ENCODE measurements at places on chromosomes 4 and X.

GRCh38 chr4:145808021-145808650 lies 128.2 kb downstream of the C4orf51 start:
- DNase-seq, result no peak
- H3K4me1 ChIP-seq, result peaks cover 20% of the 10 kb centered on the region
- H3K36me3 ChIP-seq, result no peaks in the 10 kb centered on the region
- H3K4me3 ChIP-seq, result no peak overlapping the region

DNA sequence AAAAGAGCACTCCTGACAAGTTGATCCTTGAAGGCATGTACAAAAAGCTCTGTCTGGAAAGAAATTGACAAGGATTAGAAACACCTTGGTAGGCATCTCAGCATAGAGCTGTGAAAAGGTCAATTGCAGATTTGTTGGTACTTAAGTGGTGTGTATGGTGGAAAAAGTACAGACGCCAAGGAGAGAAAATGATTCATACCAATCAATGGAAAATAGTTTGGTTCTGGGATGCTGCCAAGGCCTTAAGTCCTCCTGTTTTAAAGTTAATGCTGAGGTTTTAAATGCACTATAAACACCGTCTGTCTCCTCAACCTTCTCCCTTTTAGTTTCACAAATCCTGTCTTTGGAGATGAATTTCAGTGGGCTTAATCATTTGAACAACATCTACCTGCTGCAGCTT lies 524.1 kb downstream of the IL15 start:
- DNase-seq, result no peak
- no peaks in the 10 kb centered on the region for H3K4me1 ChIP-seq
- no peak overlapping the region for H3K4me3 ChIP-seq
- H3K36me3 ChIP-seq, result no peaks in the 10 kb centered on the region
- no peaks in the 10 kb centered on the region for H3K27me3 ChIP-seq

- H3K4me3 ChIP-seq, result no peak overlapping the region
- H3K27me3 ChIP-seq, result no peaks in the 10 kb centered on the region
- H3K36me3 ChIP-seq, result no peaks in the 10 kb centered on the region
Measured at GRCh38 chr4:139791681-139792080, 126.1 kb downstream of the MGST2 start.

DNA sequence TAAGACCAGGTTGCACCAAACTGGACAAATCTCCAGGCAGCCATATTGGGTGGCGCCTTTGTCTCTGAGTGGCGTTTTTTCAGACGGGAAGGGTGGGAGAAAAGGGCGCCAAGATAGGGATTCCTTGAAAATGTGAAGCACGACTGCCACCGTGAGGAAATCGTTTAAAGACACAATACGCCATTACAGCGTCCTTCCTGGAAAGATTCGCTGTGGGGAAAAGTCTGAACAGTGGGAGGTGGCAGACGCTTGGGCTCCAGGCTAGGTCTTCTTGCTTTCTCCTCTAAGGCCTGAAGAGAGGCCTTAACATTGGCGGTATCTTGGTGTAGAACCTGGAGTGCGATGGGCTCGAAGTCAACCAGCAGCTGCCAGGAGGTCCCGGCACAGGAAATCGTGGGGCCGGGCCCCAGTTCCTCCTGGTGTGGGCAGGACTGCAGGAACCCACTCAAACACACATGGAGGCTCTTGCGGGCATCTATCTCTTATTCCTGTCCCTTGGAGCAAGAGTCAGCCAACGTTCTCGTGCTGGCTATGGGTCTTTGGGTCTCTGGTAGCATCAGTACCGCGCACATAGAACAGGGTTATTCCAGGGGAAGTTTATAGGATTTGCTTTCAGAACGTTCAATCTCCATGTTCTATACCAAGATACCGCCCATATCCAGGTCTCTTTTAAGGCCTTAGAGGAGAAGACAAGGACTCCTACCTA lies 208.8 kb downstream of the OR13H1 start:
- no peaks in the 10 kb centered on the region for H3K36me3 ChIP-seq
- no peak for DNase-seq
- no peak overlapping the region for H3K27ac ChIP-seq
- H3K4me1 ChIP-seq, result no peaks in the 10 kb centered on the region

GRCh38 chrX:3262901-3263300 lies 83.6 kb downstream of the MXRA5 start:
- no peak overlapping the region for H3K4me3 ChIP-seq
- H3K36me3 ChIP-seq, result no peaks in the 10 kb centered on the region
- DNase-seq, result no peak
- H3K4me1 ChIP-seq, result no peaks in the 10 kb centered on the region

- H3K36me3 ChIP-seq, result no peaks in the 10 kb centered on the region
- no peaks in the 10 kb centered on the region for H3K27me3 ChIP-seq
- H3K4me1 ChIP-seq, result no peaks in the 10 kb centered on the region
- no peak for DNase-seq
- H3K27ac ChIP-seq, result no peak overlapping the region
Measured at GRCh38 chr4:148004228-148004857, 272.5 kb downstream of the ARHGAP10 start.

DNA sequence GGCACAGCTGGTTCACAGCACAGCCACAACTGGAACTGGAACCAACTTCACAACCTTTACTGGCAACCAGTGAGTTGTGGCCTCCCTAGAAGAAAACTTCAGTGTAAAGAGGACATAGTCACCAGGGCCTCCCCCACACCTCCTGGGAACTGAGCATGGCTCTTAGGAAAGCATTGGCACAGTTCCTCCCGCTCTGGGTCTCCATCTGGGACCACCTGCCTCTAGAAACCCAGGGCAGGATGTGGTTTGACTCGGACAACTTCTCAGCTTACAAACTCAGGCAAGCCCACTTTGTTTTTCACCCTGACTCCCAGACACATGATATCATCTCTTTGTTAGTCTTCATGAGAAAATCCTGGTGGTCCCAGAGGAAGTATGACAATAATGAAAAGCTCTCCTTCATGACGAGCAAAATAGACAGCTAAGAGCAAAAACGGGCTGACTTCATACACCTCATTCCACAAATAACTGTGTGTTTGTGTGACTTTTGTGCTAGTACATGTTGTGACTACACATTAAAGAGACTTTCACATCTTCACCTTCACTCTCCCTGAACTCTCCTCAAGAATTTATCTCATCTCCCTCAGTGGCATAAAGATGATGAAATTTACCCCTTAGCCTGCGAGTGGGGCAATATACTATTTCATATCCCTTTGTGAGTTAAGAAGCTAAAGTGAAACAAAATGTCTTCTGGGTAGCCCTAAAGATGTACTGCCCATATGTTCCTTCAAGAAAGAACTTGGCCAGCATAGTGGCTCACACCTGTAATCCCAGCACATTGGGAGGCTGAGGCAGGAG lies 75.4 kb downstream of the SH3KBP1 start:
- H3K27ac ChIP-seq, result no peak overlapping the region
- H3K4me1 ChIP-seq, result no peaks in the 10 kb centered on the region
- no peak for DNase-seq
- H3K36me3 ChIP-seq, result no peaks in the 10 kb centered on the region
- no peak overlapping the region for H3K4me3 ChIP-seq

- H3K27ac ChIP-seq, result no peak overlapping the region
- no peak for DNase-seq
- H3K36me3 ChIP-seq, result no peaks in the 10 kb centered on the region
- H3K4me1 ChIP-seq, result no peaks in the 10 kb centered on the region
Measured at GRCh38 chr4:135598151-135598550, 1396.6 kb upstream of the PABPC4L start.

GRCh38 chrX:36913551-36913950 lies 94.6 kb upstream of the FAM47C start:
- H3K36me3 ChIP-seq, result no peaks in the 10 kb centered on the region
- H3K4me1 ChIP-seq, result no peaks in the 10 kb centered on the region
- no peaks in the 10 kb centered on the region for H3K27me3 ChIP-seq
- H3K4me3 ChIP-seq, result no peak overlapping the region
- no peak overlapping the region for H3K27ac ChIP-seq

DNA sequence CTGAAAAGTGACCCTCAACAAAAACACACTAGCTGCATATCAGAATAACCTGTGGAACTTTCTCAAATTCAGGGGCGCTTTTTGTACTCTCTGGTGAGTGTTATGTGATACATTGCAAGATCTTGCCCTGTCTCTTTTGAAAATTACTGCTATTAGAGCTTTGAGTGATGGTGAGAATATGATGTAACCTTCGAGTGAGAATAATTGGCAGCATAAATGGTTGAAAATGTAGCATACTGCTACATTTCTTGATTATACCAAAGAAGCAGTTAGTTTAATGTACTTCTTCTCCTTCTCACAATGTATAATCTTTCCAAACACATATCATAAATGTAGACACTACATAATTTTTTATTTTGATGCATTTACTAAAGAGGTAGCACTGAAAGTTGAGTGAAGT lies 882.9 kb downstream of the FSTL5 start:
- H3K36me3 ChIP-seq, result no peaks in the 10 kb centered on the region
- H3K4me3 ChIP-seq, result no peak overlapping the region
- H3K27ac ChIP-seq, result no peak overlapping the region
- no peaks in the 10 kb centered on the region for H3K27me3 ChIP-seq
- no peaks in the 10 kb centered on the region for H3K4me1 ChIP-seq

DNA sequence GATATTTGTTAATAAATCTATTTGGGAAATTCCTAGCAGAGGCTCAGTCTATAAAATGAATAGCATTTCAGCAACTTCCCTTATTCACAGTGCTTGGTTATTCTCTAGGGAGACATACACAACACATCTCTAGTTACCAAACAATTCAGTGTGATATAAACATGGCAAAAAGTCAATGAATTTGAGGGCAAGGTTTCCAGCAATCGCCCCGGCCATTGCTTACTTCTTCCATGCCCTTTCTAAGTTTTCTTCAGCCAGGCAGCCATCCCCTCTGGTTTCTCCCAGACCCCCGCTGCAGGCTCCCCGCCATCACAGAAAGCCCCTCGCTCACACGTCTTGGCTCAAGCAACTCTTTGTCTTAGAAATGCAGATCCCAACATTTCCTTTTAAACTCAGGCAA lies 4.4 kb downstream of the TLR7 start:
- H3K27ac ChIP-seq, result no peak overlapping the region
- no peaks in the 10 kb centered on the region for H3K27me3 ChIP-seq
- H3K4me3 ChIP-seq, result no peak overlapping the region
- H3K4me1 ChIP-seq, result no peaks in the 10 kb centered on the region
- DNase-seq, result no peak

DNA sequence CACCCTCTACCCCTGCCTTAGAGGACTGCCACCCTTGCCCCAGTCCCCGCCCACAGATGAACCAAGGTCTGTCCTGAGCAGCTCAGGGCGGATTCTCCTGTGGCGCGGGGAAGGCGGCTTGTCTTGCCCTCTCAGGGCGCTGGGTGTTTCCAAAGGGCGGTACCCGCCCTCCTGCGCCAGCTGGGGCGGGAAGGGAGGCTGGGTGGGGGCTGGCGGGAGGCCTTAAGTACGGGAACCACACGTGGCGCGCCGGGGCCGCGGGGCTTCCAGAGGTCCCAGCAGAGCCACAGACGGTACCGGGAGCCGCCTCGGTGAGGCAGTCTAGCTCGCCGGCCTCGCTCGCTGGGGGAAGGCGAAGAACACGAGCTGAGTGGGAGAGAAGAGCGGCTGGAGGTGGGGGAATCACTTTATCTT lies 361.1 kb downstream of the MID1IP1 start:
- H3K4me3 ChIP-seq, result no peak overlapping the region
- DNase-seq, result no peak
- peaks cover 5% of the 10 kb centered on the region for H3K27me3 ChIP-seq
- H3K27ac ChIP-seq, result no peak overlapping the region
- H3K36me3 ChIP-seq, result no peaks in the 10 kb centered on the region

DNA sequence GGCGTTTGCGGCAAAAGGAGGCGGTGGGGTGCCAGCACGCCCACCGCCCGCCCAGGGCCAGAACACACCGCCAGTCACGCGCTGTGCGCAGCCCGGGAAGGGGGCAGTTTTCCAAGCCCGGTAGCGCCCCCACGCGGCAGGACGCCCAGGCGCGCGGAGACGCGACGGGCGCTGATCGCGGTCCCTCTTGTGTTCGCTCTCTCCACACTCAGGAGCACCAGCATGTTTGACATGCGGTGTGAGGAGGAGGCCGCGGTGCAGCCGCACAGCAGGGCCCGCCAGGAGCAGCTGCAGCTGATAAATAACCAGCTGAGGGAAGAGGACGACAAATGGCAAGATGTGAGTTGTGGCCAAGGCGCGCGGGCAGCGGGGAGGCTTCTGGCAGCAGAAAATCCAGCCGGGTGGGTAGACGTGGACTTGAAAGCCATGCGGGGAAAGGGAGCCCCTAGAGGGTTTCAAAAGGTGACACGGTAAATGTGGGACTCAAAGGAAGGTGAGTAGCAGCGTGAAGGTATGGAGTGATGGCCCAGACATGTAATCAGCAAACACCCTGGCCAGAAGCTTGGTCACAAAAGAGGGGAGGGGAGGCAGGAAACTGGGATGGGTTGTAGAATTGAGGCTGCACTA lies 104.1 kb downstream of the PHOX2B start:
- peak; percentile 82 for DNase-seq
- peaks cover 13% of the 10 kb centered on the region for H3K36me3 ChIP-seq
- no peaks in the 10 kb centered on the region for H3K27me3 ChIP-seq

DNA sequence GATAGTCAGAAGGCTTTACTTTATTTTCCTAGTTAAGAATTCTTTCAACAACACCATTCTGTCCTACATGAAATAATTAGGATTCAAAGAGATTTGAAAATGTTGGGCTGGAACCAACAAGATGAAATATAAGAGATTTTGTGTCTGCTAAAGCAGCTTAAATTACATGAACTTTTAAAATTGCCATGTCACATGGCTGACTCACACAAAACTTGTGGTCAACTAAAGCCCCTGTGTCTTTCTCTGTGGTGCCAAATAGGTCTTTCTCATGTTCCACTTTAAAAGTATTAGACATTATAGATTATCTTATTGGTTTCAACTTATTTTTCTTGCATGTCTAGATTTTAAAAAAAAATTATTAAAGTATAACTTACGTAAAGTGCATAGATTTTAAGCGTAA lies 60.8 kb upstream of the FHL1 start:
- no peaks in the 10 kb centered on the region for H3K27me3 ChIP-seq
- H3K27ac ChIP-seq, result no peak overlapping the region
- no peaks in the 10 kb centered on the region for H3K36me3 ChIP-seq
- no peak for DNase-seq
- no peaks in the 10 kb centered on the region for H3K4me1 ChIP-seq

DNA sequence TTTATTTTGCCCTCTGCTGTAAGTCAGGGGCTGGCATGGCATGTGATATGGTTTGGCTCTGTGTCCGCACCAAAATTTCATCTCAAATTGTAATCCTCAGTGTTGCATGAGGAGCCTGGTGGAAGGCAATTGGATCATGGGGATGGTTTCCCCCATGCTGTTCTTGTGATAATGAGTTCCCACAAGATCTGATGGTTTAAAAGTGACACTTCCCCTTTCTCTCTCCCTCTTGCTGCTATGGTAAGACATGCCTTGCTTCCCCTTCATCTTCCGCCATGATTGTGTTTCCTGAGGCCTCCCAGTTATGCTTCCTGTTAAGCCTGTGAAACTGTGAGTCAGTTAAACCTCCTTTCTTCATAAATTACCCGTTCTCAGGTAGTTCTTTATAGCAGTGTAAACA lies 72.0 kb upstream of the MSX1 start:
- H3K4me1 ChIP-seq, result no peaks in the 10 kb centered on the region
- no peaks in the 10 kb centered on the region for H3K27me3 ChIP-seq
- H3K36me3 ChIP-seq, result no peaks in the 10 kb centered on the region
- no peak overlapping the region for H3K4me3 ChIP-seq
- DNase-seq, result no peak
